Foreskin fibroblast (primary cell): ENCODE measurements at places on chromosomes 2 and 18.

DNA sequence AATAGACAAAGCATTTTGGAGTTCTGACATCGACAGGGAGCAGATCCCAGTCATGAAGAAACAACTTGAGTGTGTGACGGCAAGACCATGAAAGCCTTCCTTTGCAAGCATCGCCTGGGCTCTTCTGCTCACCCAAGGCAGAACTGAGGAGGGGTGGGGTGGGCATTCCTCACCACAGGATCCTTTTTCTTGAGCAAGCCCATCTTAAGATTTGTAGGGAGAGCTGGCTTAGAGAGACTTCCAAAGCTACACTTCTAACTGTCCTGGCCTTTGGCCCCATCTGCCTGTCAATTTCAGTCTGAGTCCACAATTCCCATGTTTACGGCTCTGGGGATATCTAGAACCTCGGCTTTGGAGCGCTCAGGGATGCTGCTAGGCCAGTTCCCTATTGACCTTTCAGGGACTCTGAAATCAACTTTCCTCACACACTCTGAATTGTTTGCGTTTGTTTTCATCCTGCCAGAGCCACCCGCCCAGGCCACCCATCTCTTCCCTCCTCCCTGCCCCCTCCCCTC lies 3.7 kb downstream of the KLHL14 start:
- DNase-seq: no peak

- no peak for DNase-seq
These were observed 434.4 kb upstream of the RGPD4 start for GRCh38 chr2:107392241-107392704.

- peak; percentile 99 for DNase-seq
These were observed at the start of gene USP14 for GRCh38 chr18:158128-159036. Gene USP14 (plus strand): TSS chr18:158557. CDS start chr18:158699, 142 bp downstream.

DNA sequence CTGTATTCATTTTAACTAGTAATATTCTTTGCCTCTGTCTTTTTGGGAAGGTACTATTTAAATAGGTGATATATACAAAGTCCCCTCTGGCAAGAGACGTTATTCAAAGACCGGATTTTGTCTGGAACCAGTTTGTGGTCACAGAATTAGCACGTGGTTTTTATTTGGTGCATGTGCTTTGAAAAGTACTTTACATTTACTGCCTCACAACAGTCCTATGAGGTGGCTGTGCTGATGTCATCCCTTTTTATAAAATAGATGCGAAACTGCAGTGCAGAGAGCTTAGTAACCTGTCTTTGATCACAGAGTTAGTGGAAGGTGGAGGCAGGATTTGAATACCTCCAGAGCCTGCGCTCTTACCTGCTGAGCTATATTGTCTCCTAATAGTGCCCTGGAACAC lies 4.0 kb downstream of the LPIN1 start:
- DNase-seq: peak; percentile 74

- no peak for DNase-seq
These were observed 1376.4 kb upstream of the CRIM1 start for GRCh38 chr2:34979148-34979547.

- DNase-seq: peak; percentile 60
These were observed 133.4 kb downstream of the VAPA start for GRCh38 chr18:10047237-10047636.

- DNase-seq: peak; percentile 54
These were observed 7.8 kb upstream of the PRKAG3 start for GRCh38 chr2:218839430-218839829.
